ENCODE measurements at places on chromosomes 6 and 20. TPM values are rescaled to one million over a fixed set of nuclear protein-coding genes. Genes with fewer than 3 reads are reported as not detected.
A peak's percentile ranks its signal among the peaks of the same experiment; 100 is the strongest.

The MLN gene
- not detected for total RNA-seq

- DNase-seq, result no peak
Observed at GRCh38 chr6:166852451-166852975, 103.8 kb downstream of the RNASET2 start.

- no peak for DNase-seq
Observed at GRCh38 chr6:76684875-76685274, 612.4 kb upstream of the IMPG1 start.

The SLC16A10 gene
- total RNA-seq, result 6.3 TPM

GRCh38 chr6:156650896-156651390 is 126.2 kb upstream of the ARID1B start:
- DNase-seq, result no peak

The EMILIN3 gene
- total RNA-seq, result not detected

GRCh38 chr20:297925-298775 is 780 bp downstream of the ZCCHC3 start:
- DNase-seq, result peak; percentile 92

- DNase-seq, result peak; percentile 97
Observed at GRCh38 chr6:2970753-2971419, 481 bp downstream of the SERPINB6 start.

- DNase-seq, result peak; percentile 76
Observed at GRCh38 chr6:373773-374724, 17.5 kb upstream of the IRF4 start.

The SUMO4 gene
- total RNA-seq, result 7.0 TPM

- no peak for DNase-seq
Observed at GRCh38 chr20:33337119-33337518, 54.1 kb downstream of the BPIFB1 start.

The PTGIS gene
- 1.3 TPM for total RNA-seq

DNA sequence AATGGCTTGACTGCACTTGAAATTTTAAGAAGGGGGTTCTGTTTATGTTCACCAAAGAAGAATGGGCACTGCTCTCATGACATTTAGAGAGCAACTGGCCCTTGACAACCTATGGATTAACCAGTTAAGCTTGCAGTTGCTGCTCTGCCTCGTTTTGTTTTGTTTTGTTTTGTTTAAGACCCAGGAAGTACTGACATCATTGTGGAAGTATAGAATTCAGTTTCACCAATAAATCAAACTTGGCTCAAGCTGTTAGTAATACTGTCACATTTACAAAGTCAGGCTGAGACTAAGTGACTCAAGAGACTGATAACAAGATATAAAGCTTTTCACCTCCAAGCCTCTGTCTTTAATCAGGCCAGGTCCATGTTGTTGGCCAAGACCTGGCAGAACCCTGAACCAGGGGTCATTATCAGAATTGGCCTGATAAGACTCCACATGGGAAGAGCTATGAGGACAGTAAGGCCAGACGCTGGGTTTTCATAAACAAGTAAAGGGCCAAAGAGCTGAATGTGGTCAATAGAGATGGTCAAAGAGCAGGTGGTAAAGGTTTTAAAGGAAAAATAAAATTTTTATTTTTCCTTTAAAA is 99.4 kb upstream of the VGLL2 start:
- no peak for DNase-seq

The SLPI gene
- total RNA-seq, result 9.0 TPM

GRCh38 chr6:127176146-127176545 is 57.7 kb downstream of the RSPO3 start:
- DNase-seq, result no peak

The CCN6 gene
- total RNA-seq, result not detected

- no peak for DNase-seq
Observed at GRCh38 chr20:528923-529604, 14.5 kb downstream of the CSNK2A1 start.

GRCh38 chr20:20695250-20695816 is 17.1 kb downstream of the RALGAPA2 start:
- no peak for DNase-seq

- no peak for DNase-seq
Observed at GRCh38 chr20:40813029-40813431, 124.0 kb upstream of the MAFB start.

GRCh38 chr6:47403801-47404200 is 73.8 kb upstream of the CD2AP start:
- DNase-seq, result no peak

DNA sequence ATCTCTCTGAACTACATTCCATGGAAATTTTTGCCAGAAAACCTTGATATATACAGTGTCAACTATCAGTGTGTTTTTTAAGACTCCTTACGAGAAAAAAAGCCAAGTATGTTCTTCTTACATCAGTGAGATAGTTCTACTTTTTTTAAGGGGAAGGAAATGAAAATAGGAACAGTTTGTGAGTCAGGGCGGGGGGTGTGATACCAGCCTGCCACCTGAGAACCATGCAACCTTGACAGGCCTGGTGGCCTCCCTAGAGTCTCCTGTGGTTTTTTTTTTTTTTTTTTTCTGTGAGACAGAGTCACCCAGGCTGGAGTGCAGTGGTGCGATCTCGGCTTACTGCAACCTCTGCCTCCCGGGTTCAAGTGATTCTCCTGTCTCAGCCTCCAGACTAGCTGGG is 96.3 kb upstream of the GCM1 start:
- DNase-seq, result peak; percentile 87

DNA sequence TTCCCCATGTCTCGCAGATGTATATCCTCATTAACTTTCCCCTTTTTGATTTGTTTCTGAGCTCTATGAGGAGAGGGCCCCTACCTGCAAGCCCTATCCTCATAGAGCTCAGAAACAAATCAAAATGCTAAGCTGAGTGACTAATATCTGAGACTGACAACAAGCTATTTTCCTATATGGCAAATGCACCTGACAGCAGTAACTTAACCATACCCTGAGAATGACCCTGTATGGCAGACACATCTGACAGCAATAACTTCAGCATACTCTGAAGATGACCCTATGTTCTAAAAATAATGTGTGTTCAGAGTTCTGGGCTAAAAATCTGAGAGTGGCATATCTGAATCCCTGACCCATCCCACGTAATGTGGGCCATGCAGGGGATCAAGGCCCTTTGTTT is 79.0 kb upstream of the MEI4 start:
- no peak for DNase-seq

GRCh38 chr6:169240591-169241390 is 12.9 kb downstream of the THBS2 start:
- DNase-seq, result peak; percentile 52

DNA sequence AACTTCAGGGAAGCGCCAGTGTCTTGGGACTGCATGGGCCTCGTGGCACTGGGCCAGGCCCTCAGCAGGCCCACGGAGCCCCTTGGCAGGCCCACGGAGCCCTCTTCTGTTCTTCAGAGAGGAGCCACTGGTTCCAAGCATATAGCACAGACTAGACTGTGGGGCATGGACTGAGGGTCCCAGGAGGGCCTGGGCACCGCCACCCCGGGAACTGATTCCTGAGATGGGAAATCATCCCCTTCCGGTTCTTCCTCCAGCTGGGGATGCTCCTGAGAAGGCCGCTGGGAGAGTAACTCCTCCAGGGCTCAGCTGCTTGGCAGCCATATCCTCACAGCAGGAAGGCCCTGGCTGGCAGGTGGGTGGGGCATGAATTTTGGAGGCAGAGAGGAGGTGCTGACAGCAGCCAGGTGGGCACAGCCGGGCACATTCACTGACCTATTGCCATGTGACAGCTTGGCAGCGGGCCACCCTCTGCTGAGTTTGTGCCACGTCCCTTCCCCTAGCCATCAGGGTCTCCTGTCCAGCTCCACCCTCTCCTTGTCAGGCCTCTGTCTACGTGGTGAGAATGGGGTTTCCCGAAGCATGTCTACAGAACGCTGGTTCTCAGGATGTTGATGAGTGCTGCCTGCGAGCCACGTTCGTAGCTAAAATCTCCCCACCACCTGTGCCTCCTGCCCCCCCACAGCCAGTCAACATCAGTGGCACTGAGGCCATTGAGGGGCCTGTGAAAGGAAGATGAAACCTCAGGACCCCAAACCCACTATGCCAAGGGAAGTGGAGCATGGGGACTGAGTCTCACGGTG is 152.1 kb downstream of the TAF4 start:
- DNase-seq, result peak; percentile 63

GRCh38 chr6:35141007-35141655 is at the start of gene TCP11:
Gene TCP11 (minus strand): TSS chr6:35141339. CDS start chr6:35140870, 469 bp downstream.
- DNase-seq, result peak; percentile 79

- DNase-seq, result no peak
Observed at GRCh38 chr6:129364037-129364436, 345.9 kb downstream of the ARHGAP18 start.

GRCh38 chr6:15905488-15906419 is 223.1 kb upstream of the MYLIP start:
- no peak for DNase-seq

The PROKR2 gene
- total RNA-seq, result 0.30 TPM

DNA sequence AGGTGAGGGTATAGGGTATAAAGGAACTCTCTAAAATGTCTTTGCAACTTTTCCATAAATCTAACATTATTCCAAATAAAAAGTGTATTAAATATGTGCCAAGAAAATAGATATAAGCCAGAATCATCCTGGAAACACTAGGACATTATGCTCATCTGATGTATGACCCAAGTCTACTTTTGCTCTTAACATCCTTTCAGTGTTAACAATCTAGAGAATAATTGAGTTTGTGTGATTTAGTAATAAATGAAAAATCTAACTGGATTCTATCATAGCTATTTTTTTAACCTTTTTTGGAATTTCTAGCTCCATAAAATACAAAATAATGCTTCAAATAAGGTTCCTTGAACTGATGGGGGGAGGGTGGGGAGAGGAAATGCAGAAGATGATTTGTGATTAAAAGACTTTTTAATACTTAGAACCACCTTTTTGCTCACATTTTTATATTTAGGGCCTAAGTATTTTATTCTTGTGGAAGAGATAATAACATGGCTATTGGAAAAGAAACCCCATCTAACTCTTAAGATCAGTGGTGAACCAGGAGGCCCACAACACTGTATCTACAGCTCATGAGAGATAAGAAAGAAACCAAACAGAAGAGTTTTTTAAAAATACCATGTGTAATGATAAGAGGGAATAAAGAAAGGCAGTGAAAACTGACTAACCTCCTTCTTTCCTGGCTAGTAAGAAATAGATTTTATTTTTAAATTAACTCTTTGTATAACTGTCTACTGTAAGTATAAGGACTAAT is 68.5 kb downstream of the PDSS2 start:
- DNase-seq, result no peak

The CSTF1 gene
- total RNA-seq, result 27.9 TPM

The SGK2 gene
- 1.2 TPM for total RNA-seq

DNA sequence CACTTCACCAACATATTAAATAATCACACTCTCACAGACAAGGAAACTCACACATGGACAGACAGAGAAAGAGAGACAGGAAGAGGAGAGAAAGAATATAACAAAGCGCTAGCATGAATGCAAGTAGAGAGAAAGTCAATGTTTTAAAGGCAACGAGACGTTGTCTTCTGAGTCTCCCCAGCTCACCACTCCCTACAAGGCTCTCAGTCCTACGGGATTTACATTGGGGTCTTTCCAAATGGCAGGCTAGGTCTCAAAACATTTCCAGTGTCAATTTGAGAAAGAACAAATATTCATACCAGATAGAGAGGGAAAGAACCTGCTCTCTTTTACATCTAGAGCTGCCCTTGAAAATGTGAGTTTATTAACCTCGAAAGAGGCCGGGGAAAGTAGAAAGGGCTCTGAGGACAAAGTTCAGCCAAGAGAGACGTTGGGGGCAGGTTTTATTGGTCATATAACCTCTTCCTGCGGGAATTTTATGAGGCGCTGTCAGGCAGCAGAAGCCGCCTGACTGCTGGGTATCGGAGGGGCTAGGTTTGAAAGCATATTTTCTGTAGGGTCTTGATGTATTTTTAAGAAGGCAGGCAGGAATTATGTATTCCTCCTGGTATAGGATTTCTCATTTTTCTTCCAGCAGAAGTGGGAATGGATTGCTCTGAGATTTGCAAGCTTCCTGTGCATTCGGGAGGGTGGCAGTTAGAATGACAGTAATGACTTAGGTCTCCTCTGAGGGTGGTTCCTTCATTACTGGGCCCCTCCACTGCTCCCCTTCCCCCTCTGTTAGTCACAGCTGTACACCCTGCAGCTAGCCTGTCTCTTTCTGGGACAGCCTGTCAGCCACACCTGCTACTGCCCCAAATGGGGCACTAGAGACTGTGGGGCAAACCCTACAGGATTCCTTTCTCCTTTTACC is 34.4 kb upstream of the KIF16B start:
- DNase-seq, result no peak

The GRM1 gene
- total RNA-seq, result 0.10 TPM

DNA sequence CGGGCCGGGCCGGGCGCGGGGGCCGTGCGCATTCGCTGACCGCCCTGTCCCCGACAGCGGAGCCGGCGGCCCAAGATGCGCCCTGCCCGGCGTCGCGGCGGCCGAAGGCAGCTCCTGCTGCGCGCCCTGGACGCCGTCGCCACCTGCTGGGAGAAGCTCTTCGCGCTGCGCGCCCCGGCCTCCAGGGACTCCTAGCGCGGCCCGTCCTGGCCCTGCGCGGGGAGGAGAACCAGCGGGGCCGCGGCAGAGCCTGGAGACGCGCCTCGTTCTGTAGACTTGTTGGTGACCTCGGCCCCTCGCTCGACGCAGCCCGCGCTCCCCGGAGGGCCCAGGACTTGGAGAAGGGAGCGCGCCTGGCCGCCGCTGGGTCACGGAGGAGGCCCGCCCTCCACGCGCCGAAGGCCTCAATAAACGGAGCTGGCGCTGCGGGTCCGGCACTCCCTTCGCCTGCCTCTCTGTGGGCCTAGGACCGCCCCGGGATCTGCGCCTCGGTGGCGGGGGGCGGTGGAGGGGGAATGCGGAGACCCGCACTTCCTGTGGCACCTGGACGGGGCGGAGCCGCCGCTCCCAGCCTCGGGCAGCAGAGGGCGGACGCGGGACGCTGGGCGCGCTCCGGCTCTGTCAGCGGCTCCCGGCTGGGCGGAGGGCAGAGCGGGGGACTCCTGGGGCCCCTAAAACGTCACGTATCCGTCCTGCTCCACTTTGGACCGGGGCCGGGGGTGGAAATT is 2.7 kb downstream of the C20orf204 start:
- DNase-seq, result peak; percentile 97

- DNase-seq, result no peak
Observed at GRCh38 chr6:16108419-16108818, 20.5 kb upstream of the MYLIP start.

The BANF2 gene
- total RNA-seq, result not detected

DNA sequence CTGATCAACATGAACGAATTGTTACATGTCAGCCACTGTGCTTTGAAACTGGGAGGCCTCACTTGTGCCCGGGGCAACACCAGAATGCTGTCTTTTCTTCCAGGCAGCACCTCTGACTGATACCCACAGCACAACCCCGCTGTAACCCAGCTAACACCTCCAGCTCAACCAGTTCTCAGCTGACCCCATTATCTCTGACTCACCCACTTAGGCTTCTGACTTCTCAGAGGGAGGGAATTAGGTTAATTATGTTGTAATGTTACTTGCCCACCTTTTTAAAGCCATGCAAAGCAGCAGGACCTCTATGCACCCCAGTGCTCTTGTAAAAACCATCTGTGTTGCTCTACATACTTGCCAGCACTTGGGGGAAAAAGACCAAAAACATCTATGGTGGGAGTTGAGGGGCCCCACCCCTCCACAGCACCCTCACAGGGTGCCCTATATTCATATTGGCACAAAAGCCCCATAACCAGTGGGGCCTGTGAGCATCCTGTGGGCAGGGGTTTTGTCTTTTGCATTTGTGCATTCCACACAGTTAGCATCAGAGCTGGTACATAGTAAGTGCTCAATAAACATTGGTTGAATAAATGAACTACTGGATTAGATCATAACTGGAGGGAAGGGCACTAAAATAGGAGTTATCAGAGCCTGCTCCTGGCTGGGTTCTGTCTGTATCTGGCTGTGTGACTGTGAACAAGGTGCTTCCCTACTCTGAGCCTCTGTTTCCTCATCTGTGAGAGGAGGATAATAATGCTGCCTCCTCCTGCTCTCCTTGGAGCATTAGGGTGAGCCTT is 22.3 kb downstream of the BNIP5 start:
- DNase-seq, result no peak

The SCRT2 gene
- not detected for total RNA-seq
